ENCODE measurements at places on chromosomes 12 and 14.

- no peak for DNase-seq
These were observed 723 bp upstream of the NFE2 start for GRCh38 chr12:54301428-54302048.

- DNase-seq = no peak
These were observed 46.1 kb downstream of the NIN start for GRCh38 chr14:50784683-50785456.

GRCh38 chr12:124618291-124618902 is 51.0 kb upstream of the NCOR2 start:
- no peak for DNase-seq

- DNase-seq = no peak
These were observed 3.4 kb downstream of the ACVRL1 start for GRCh38 chr12:51910691-51911090.
